ELF-1 (cell line): ENCODE measurements at places on chromosomes 6 and 20.

DNA sequence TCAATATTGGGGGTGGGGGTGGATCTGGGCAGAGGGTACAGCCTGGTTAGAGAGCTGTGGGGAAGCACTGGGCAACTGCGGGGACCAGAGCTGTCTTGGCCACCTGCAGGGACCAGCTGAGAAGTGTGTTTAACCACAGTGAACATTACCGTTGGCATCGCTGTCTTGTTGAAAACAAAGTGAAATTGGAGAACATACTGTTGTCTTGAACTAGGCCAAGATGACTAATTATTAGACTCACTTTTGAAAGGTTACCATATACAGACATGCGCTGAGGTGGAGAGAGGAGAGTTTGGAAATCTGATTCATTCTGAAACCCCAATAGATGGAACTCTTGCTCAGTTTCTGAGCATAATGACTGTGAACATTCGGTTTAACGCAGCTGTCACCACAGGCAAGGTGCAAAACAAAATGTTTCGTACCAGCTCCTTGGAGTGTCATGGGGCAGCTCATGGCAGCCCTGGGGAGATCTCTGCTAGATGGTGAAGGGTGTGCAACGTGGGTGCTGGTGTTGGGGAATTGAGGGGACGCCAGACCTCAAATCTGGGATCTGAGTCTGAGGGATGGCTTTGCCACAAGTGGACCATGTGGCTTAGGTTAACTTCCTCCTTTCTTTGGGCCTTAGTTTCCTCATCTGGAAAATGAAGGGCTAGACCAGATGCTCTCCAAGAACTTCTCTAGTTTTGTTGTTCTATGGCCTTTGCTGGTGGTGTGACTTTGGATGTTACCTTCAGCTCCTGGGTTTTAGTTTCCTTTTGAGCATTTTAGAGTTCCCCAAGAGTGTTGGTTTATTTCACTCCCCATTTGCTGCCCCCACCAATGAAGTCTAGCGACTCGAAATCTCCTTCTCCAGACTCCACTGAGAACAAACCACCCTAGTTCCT is 24.6 kb upstream of the GTSF1L start:
- no peak for DNase-seq

GRCh38 chr6:100566563-100566962 is 101.8 kb upstream of the SIM1 start:
- DNase-seq, result no peak

DNA sequence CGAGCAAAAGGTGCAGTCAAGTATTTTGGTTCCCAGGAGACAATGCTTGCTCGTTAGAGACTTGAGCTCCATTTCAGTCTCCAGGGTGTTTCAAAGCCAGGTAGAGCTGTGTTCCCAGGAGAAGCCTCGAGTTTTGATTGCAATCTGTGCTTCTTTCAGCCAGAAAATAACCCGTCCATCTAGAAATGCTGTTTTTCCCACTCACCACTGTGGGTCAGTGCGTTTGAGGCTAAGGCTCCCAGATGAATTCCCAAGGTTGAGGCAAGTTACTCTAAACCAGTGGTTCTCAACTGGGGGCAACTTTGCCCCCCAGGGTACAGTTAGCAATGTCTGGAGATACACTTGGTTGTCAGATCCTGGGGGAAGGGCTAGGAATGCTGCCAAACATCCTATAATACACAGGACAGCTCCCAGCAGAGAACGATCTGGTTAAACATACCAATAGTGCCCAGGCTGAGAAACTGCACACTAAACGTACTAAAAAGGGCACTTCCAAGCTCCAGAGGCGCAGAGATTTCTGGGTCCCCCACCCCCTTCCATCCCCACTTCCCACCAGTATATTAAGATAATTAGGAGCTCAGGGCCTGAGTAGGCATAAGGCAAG is 13.8 kb downstream of the BMP7 start:
- DNase-seq, result peak; percentile 59

DNA sequence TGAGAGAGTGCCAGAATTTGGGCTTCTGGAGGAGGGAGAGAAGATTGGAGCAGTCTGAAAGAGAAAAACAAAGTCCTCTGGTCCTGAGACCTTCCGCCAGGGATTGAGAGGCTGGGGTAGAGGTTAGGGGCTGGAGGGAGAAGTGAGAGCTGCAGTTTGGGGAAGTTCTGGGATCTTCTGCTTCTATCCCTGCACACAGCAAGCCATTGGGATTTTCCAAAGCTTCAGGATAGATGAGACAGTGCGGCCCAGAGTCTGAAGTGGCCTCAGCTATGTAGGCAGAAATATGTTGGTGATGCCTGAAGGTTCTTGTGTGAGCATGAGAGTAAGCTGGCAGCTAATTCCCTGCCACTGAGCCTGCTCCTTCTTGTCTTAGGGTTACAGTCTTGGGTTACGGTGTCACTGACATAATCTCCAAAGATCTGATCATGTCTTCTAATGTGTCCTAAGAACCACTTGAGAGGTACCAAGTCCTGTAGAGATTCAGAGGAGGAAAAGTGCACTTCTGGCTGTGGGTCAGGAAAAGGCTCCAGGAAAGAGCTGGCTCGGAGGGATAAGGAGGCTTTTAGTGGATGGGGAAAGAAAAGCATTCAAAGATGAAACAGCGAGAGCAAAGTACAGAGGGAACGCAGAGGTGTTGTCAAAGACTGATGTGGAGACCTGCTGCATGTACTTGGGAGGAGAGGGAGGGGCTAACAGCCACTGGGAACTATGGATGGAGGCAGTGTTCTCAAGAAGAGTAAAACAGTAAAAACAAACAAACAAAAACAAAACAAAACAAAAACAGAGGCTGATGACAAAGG is 131.1 kb upstream of the MYLIP start:
- DNase-seq, result no peak

- DNase-seq, result no peak
Measured at GRCh38 chr6:116847227-116847626, 18.3 kb upstream of the GPRC6A start.

- no peak for DNase-seq
Measured at GRCh38 chr20:47296950-47297349, 59.5 kb downstream of the ZMYND8 start.

DNA sequence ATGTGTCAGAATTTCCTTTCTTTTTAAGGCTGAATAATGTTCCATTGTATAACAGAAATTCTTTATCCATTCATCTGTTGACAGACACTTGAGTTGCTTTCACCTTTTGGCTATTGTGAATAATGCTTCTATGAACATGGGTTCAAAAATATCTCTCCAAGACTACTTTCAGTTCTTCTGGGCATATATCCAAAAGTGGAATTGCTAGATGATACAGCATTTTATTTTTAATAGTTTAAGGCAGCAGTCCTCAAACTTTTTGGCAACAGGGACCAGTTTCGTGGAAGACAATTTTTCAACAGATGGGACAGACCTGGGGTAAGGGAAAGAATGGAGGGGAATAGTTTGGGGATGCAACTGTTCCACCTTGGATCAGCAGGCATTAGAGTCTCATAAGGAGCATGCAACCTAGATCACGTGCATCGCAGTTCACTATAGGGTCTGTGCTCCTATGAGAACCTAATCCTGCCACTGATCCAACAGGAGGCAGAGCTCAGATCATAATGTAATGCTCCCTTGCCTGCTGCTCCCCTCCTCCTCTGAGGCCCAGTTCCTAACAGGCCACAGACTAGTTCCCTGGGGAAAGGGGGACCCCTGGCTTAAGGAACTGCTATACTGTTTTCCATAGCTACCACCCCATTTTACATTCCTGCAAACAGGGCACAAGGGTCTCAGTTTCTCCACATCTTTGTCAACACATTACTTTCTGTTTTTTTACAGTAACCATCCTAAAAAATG is 239.9 kb upstream of the RNF217 start:
- DNase-seq, result no peak

DNA sequence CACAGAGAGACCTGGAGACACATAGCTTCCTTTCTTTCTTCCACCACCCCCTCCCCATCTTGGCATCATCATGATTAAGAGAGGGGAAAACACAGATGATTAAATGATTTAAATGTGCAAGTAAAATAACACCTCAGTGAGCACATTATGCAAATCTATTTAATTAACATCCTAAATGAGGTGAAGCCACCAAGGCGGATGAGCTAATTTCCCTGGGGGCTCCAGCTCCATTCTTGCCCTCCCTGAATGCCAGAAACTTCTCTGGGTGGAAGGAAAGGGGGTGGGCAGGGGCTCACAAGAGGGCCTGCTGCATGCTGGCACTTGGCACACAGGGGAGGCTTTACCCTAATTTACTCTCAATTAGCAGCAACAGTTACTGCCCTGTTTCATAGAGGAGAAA is 32.5 kb upstream of the TGM2 start:
- DNase-seq, result no peak

DNA sequence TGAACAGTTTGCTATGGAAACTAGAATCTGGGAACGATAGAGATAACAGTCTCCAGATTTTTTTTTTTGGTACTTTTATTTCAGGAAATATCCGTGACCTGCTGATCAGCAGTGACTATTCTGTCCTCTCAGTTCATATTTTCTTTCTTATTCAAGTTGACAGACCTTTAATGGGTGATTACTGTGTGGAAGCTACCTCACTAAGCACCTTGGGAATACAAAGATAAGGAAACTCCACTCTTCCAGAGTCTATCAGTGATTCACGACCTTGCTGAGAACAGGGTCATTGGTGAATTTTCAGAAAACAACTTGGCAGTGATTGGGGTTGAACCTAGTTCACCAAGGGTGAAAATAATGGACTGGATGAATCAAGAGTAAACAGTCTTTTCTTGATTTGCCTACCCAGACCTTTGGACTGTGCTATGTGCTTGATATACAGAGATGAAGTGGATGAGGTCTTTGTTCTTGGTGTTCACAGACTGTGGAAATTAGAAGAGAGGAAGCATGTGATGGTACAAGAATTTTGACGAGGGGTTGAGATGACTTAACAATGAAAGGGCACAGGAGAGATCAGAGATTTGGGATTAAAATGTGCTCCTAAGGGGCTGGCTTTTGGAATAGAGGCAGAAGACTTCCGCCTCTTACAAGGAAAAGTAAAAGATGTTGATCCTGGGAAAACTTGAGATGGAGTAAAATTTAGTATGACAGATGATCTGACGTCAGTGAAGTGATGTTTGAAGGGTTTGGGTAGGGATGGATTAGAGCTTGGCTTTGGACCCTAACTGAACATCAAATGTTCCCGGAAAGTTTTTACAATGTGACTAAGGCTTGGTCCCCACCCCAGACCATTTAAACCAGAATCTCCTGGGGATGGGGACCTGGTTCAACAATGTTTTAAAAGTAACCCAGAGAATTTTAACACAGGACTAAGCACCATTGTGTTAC is 1.2 kb downstream of the KAT14 start:
- DNase-seq, result no peak

DNA sequence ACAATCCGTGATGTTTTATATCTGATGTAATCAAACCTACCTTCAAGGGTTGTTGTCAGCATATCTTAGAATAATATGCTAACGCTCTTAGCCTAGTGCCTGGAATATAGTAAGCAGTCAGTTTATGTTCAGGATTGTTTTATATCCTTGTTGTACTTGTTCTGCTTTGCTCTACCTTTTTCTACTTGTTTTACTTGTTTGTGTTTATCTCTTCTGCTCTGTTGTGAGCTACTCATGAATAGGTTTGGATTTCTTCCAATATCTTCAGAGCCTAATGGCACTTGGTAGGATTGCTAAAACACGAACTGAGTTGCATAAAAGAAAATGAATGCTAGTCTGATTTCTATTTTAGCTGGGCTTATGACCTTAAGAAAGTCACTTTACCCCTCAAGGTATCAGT is 40.1 kb downstream of the DNAH8 start:
- DNase-seq, result no peak

DNA sequence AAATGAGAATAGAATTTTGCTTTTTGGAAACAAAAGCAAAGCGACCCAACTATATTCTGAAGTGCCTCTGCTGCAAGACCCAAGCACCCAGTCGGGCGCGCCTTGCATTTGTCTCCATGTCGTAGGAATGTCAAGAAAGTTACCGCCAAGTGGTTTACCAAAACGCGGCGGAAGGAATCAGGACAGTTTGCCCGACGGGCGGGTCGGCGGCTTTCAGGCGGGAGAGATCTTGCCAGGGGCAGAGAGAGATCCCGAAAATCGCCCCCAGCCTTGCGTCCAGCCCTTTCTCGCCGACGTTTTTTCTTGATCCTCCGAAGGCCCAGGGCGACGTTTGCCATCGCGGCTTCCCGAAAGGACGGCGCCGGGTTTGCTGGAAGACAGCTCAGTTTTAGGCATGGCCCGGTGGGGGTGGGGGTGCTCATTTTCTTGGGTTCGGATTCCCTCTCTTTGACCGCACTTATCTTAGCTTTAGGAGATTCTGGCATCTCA is 4.0 kb upstream of the LIN28B start:
- peak; percentile 96 for DNase-seq

DNA sequence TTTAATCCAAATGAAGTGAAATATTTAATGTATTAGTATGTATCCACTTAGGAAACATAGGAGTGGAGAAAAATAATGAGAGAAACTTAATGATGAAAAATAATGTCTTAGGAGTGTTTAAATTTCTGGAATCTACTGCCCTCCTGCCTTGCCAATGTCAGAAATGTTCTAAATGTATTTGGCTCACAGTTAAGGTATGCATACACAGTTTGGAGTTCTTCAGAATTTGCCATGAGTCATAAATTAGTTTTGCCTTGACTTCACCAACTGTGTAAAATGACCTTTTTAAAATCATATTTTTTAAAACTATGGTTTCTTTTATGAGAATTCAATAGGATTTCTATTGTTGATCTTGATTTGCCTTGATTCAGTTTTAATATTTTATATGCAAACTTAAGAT is 191.7 kb upstream of the HSF2 start:
- DNase-seq, result no peak

- no peak for DNase-seq
Measured at GRCh38 chr6:2917801-2918445, 14.8 kb upstream of the SERPINB9 start.

- DNase-seq, result no peak
Measured at GRCh38 chr6:37517411-37517812, 17.7 kb upstream of the CCDC167 start.

GRCh38 chr20:5737619-5737953 is 12.6 kb upstream of the SHLD1 start:
- DNase-seq, result no peak

DNA sequence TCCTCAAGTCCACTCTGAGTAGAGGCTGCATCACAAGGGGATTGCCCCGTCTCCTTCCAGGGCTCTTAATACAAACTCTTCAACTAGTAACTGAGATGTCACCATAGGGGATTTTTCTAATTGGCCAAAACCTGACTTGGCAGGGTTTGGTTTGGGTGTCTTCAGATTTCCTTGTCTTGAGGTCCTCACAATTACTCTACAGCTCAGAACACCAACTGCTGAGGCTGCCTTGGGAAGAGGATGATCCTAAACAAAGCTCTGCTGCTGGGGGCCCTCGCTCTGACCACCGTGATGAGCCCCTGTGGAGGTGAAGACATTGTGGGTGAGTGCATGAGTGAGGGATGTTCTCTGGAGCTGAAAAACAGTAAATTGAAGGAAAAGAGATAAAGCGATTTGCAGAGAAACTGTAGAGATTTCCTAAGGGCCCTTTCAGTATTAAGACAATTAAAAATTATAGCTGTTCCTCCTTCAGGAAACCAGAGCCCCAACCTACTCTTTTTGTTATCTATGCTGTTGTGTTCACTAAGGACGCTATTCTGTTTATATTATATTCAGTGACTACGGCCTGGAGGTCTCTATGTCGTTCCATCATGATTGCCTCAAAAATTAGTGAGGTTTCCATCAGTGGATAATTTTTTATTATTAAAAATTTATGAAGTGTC is at the start of gene HLA-DQA1:
Gene HLA-DQA1 (plus strand): TSS at position 188 of the 662 bp plus-strand sequence. CDS start 53 bp downstream, at position 241.
- DNase-seq, result no peak
